ENCODE measurements at places on chromosomes 1 and 21. TPM values are rescaled to one million over a fixed set of nuclear protein-coding genes. Genes with fewer than 3 reads are reported as not detected.

DNA sequence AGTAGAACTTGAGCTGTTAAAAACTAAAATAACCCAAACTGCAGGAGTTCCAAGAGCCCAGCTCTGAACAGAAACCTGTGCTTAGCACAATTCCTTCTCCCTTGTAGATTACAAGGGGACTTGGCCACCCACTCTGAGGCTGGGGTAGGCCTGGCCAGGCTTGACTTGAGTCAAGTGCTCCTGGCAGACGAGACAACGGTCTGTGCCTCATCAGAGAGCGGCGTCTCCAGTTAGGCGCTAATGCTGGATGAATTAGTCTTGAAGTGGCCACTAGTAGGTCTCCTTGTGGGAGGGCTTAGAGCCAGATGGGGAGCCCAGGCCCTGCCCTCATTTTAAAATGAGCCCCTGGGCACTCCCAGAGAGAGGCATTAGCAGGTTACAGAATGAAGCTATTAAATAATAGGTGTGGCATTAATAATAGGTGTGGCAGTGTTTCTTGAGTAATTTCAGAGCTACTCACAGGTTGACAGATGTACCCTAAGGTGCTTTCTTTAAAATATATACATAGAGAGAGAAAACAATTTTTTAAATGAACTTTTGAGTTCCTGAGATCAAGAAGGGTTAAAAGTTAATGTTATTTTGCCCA, 1.1 kb downstream of the EEIG2 start:
- H3K4me3 ChIP-seq, result peak overlapping the region; percentile 97
- H3K4me1 ChIP-seq, result peaks cover 8% of the 10 kb centered on the region
- no peaks in the 10 kb centered on the region for H3K36me3 ChIP-seq
- peak overlapping the region; percentile 91 for H3K27ac ChIP-seq

DNA sequence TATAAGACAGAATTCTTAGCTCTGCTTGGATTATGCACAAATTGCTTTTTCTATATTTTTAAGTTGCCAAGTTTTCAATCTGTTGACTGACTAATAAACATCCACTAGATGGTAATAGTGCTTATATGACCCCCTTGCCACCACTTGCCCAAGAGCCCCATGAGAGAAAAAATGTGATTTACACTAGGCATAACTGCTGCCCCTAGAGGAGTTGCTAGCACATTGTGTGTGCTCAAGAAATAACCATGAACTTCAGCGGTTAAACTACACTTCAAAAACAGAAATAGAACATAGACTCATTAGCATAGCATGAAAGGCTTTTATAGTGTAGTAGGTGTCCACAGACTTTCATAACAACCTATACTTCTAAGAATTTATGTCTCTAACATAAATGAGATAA, 61.4 kb downstream of the BRINP3 start:
- H3K4me3 ChIP-seq, result no peak overlapping the region
- H3K27ac ChIP-seq, result no peak overlapping the region
- no peak for DNase-seq
- H3K36me3 ChIP-seq, result no peaks in the 10 kb centered on the region
- no peaks in the 10 kb centered on the region for H3K4me1 ChIP-seq
- no peaks in the 10 kb centered on the region for H3K27me3 ChIP-seq

GRCh38 chr1:248855580-248855979, 3.3 kb downstream of the ZNF692 start:
- peak overlapping the region; percentile 19 for H3K27ac ChIP-seq
- H3K4me1 ChIP-seq, result peaks cover 12% of the 10 kb centered on the region
- DNase-seq, result peak; percentile 62
- peak overlapping the region; percentile 24 for H3K4me3 ChIP-seq
- H3K36me3 ChIP-seq, result peaks cover 14% of the 10 kb centered on the region

Gene LCE2C
- not detected for total RNA-seq

Gene DCAF6
- total RNA-seq, result 27.2 TPM

GRCh38 chr1:112718691-112719418, 3.7 kb upstream of the PPM1J start:
- H3K36me3 ChIP-seq, result no peaks in the 10 kb centered on the region
- DNase-seq, result peak; percentile 89
- no peak overlapping the region for H3K27ac ChIP-seq
- H3K4me3 ChIP-seq, result peak overlapping the region; percentile 67

DNA sequence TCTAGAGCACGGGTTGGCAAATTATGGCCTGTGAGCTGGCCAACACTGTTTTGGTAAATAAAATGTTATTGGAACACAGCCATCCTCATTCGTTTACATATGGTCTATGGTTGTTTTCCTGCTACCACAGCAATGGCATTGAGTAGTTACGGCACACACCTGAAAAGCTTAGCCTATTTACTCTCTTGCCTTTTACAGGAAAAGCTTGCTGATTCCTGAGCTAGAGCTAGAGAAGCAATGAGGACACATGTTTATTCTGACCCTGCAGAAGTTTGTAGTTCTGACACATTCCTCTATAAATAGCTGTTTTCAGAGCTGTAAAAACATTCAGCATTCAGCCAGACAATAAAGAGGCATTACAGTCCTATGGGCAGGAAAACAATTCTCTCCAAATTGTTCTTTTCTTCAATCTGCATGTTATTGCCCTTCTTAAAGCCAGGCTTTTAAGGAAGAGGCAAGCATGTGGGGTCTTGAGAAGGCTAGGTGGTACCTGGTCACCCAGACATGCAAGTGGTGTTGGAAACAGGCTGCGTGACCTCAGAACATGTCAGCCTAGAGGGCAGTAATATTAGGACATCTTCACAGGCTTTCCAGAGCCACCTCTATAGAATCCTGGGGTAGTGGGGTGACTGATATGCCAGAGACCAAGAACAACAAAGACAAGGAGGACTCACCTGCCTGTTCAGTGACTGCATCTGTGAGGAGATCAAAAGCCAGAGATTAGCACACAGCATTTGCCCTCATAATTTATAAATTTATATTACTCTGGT, 1.6 kb downstream of the FCRL2 start:
- H3K27ac ChIP-seq, result no peak overlapping the region
- no peaks in the 10 kb centered on the region for H3K36me3 ChIP-seq
- no peak overlapping the region for H3K4me3 ChIP-seq
- H3K27me3 ChIP-seq, result peaks cover 6% of the 10 kb centered on the region
- H3K4me1 ChIP-seq, result no peaks in the 10 kb centered on the region
- no peak for DNase-seq

Gene LRRC39
- total RNA-seq, result 0.40 TPM

DNA sequence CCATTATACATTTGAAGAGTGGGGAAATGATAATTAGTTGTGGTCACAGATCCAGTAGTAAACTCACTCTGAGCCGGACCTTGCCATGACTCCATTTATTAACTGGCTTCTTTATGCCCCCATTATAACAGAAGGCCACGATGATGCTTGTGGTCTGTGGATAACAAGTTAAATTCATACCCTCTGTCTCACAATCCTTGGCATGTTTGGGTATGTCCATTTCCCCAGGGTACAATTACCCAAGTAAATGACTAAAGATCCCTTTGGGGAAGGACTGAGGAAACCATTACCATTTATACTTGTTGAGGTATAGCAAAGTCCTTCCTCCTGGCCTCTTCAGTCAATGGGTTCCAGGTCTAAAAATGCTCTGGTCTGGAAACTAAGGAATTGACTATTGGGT, 7.3 kb upstream of the USP1 start:
- H3K27me3 ChIP-seq, result no peaks in the 10 kb centered on the region
- no peak for DNase-seq
- no peak overlapping the region for H3K4me3 ChIP-seq
- peaks cover 7% of the 10 kb centered on the region for H3K4me1 ChIP-seq

GRCh38 chr1:45804669-45804969, 1.2 kb downstream of the MAST2 start:
- DNase-seq, result no peak
- peak overlapping the region; percentile 91 for H3K27ac ChIP-seq
- H3K4me1 ChIP-seq, result peaks cover 21% of the 10 kb centered on the region
- H3K27me3 ChIP-seq, result no peaks in the 10 kb centered on the region
- peaks cover 9% of the 10 kb centered on the region for H3K36me3 ChIP-seq

- no peaks in the 10 kb centered on the region for H3K36me3 ChIP-seq
- no peak for DNase-seq
- H3K27ac ChIP-seq, result no peak overlapping the region
- no peak overlapping the region for H3K4me3 ChIP-seq
Observed at GRCh38 chr1:101407505-101408211, 170.8 kb downstream of the S1PR1 start.

DNA sequence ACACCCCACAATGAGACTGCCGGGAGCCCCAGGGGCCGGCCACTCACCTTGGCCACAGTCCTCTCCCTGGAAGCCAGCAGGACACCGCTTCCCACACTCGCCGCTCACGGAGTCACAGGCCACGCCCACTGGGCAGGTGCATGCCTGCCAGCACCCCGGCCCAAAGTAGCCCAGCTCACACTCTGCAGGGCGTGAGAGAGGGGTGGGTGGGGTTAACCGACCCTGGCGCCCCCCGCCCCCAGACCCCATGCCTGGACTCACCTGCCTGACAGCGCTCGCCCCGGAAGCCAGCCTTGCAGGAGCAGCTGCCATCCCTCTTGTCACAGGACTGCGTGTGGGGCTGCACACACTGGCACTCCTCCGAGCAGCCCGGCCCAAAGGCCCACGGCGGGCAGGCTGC, 50.7 kb downstream of the ARHGEF16 start:
- no peaks in the 10 kb centered on the region for H3K36me3 ChIP-seq
- no peaks in the 10 kb centered on the region for H3K27me3 ChIP-seq
- H3K27ac ChIP-seq, result no peak overlapping the region
- H3K4me1 ChIP-seq, result no peaks in the 10 kb centered on the region
- H3K4me3 ChIP-seq, result no peak overlapping the region
- DNase-seq, result no peak

DNA sequence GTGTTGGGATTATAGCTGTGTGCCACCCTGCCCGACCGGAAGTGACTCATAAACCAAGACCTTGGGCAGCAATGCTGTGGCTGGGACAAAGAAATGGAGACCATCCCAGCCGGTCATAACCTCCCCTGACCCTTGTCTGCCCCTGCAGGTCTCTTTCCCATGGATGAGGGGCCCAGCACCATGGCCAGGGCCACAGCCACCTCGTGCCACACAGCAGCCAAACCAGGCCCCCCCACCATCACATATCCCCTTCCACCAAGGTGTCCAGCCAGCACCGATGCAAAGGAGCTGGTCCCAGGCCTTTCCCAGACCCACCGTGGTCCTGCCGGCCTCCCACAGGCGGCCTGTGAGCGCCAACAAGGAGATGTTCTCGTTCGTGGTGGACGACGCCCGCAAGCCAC, 42.2 kb downstream of the FHAD1 start:
- H3K36me3 ChIP-seq, result no peaks in the 10 kb centered on the region
- H3K4me1 ChIP-seq, result peaks cover 7% of the 10 kb centered on the region
- no peaks in the 10 kb centered on the region for H3K27me3 ChIP-seq
- no peak overlapping the region for H3K4me3 ChIP-seq
- H3K27ac ChIP-seq, result no peak overlapping the region
- DNase-seq, result no peak

DNA sequence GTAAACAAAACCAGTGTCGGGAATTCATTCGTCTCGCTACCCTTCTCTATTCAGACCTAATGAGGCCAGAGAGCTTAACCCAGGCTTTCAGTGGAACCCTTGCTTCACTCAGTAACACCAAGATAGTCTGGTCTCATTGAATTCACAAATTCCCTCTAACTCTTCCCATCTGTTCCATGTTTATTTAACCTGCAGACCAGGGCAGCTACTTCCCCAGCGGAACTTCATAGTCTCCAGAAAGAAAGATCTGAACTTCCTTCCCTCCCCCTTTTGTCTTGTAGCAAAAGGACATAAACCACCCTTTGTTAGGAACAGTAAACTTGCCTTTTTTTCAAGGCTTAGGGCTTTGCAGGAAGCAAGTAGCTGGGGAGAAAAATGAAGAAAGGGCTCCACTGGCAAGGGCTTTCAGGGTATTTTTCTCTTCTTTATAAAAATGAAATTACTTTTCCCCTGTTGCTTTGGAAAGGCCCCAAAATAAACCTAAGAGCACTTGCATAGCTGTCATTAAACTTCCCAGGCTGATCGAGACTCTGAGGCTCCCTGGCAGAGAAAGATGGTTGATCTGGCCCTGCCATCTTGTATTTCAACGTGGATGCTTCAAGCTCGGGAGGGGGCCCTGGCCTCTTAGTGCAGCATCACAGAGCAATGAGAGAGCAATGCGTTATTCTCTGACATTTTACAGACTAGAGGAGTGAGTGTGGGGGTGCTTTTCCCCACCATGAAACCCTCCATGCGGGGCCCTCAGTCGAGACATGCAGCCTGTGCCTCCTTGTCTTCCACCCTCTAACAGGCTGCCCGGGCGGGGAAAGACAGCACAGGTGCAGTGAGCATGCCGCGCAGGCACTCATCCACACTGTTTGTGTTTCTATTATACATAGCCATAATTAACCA, 30.0 kb downstream of the MIS18A start:
- H3K4me1 ChIP-seq, result peaks cover 28% of the 10 kb centered on the region
- H3K36me3 ChIP-seq, result no peaks in the 10 kb centered on the region
- no peak for DNase-seq
- H3K27me3 ChIP-seq, result peaks cover 14% of the 10 kb centered on the region

- H3K27ac ChIP-seq, result no peak overlapping the region
- H3K36me3 ChIP-seq, result no peaks in the 10 kb centered on the region
- peaks cover 30% of the 10 kb centered on the region for H3K4me1 ChIP-seq
- no peak for DNase-seq
- no peaks in the 10 kb centered on the region for H3K27me3 ChIP-seq
Observed at GRCh38 chr1:202117898-202118371, 4.8 kb upstream of the GPR37L1 start.

- no peaks in the 10 kb centered on the region for H3K36me3 ChIP-seq
- no peak overlapping the region for H3K4me3 ChIP-seq
- no peak overlapping the region for H3K27ac ChIP-seq
Observed at GRCh38 chr1:175679981-175680652, 63.3 kb downstream of the TNR start.

GRCh38 chr1:95006681-95007080, 66.1 kb downstream of the ALG14 start:
- no peak overlapping the region for H3K4me3 ChIP-seq
- no peak overlapping the region for H3K27ac ChIP-seq
- no peak for DNase-seq
- H3K27me3 ChIP-seq, result no peaks in the 10 kb centered on the region
- H3K4me1 ChIP-seq, result peaks cover 24% of the 10 kb centered on the region

Gene CHODL
- 4.8 TPM for total RNA-seq

GRCh38 chr1:56092684-56093570, 486.4 kb downstream of the PLPP3 start:
- H3K27ac ChIP-seq, result no peak overlapping the region
- peaks cover 5% of the 10 kb centered on the region for H3K4me1 ChIP-seq
- H3K27me3 ChIP-seq, result peaks cover 5% of the 10 kb centered on the region
- H3K36me3 ChIP-seq, result peaks cover 3% of the 10 kb centered on the region

Gene C1orf116
- 108 TPM for total RNA-seq

- H3K4me1 ChIP-seq, result peaks cover 34% of the 10 kb centered on the region
- DNase-seq, result no peak
- H3K4me3 ChIP-seq, result no peak overlapping the region
- no peaks in the 10 kb centered on the region for H3K36me3 ChIP-seq
Observed at GRCh38 chr1:235275223-235275622, 52.8 kb downstream of the ARID4B start.
